ENCODE measurements at places on chromosomes 2 and 18.

- peaks cover 2% of the 10 kb centered on the region for H3K4me1 ChIP-seq
- H3K27me3 ChIP-seq = peaks cover 3% of the 10 kb centered on the region
- no peak for DNase-seq
- no peak overlapping the region for H3K27ac ChIP-seq
- no peak overlapping the region for H3K4me3 ChIP-seq
Observed at GRCh38 chr2:106020821-106021661, 173.1 kb downstream of the UXS1 start.

- H3K4me1 ChIP-seq = peaks cover 2% of the 10 kb centered on the region
- no peaks in the 10 kb centered on the region for H3K36me3 ChIP-seq
- no peak overlapping the region for H3K27ac ChIP-seq
- H3K4me3 ChIP-seq = no peak overlapping the region
- H3K27me3 ChIP-seq = no peaks in the 10 kb centered on the region
Observed at GRCh38 chr2:127429844-127430425, 11.7 kb downstream of the PROC start.

GRCh38 chr2:37637985-37638384 is 33.5 kb downstream of the CDC42EP3 start:
- H3K27me3 ChIP-seq = no peaks in the 10 kb centered on the region
- DNase-seq = no peak
- H3K4me3 ChIP-seq = no peak overlapping the region
- peaks cover 4% of the 10 kb centered on the region for H3K36me3 ChIP-seq
- no peak overlapping the region for H3K27ac ChIP-seq
- H3K4me1 ChIP-seq = peaks cover 2% of the 10 kb centered on the region

DNA sequence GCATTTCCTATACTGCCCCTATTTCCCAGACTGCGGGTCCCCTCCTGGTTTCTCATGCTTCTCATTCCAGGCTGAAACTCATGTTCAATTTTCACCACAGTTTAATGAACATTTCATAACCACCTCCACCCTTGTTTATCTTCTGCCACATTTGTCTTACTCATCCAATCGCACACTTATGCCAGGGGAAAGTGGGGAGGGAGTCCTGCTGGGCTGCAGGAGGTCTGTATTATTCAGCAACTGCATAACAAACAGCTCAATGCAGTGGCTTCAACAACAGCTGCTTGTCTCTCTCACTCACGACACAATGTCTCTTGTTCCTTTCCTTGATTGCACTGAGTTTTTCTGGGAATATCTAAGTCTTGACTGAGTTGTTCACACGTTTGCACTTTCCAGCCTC is 106.0 kb downstream of the ZNF519 start:
- H3K4me1 ChIP-seq = no peaks in the 10 kb centered on the region
- DNase-seq = no peak
- H3K27me3 ChIP-seq = no peaks in the 10 kb centered on the region
- no peak overlapping the region for H3K4me3 ChIP-seq
- H3K27ac ChIP-seq = no peak overlapping the region

- no peaks in the 10 kb centered on the region for H3K27me3 ChIP-seq
- H3K4me3 ChIP-seq = no peak overlapping the region
- H3K4me1 ChIP-seq = no peaks in the 10 kb centered on the region
- H3K36me3 ChIP-seq = no peaks in the 10 kb centered on the region
Observed at GRCh38 chr18:77597726-77598125, 348.1 kb downstream of the GALR1 start.

- H3K4me1 ChIP-seq = no peaks in the 10 kb centered on the region
- no peak overlapping the region for H3K27ac ChIP-seq
- H3K27me3 ChIP-seq = no peaks in the 10 kb centered on the region
- no peak for DNase-seq
- no peaks in the 10 kb centered on the region for H3K36me3 ChIP-seq
- no peak overlapping the region for H3K4me3 ChIP-seq
Observed at GRCh38 chr2:41182961-41183360, 731.1 kb upstream of the SLC8A1 start.

DNA sequence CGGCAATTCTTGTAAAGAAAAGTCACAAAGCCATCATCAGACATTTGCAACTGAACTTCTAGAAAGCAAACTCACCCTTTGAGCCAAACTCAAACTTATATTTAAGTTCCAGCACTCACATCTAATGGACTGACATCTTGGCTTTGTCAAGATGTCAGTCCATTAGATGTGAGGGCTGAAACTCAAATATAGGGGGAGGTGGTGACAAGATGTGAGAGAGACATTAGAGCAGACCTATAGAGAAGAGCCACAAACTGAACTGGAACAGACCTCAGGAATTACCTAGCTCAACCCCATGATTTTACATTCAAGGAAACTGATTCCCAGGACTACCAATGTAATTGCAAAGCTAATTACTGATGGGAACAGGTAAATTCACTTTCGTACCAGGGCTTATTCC is 543.8 kb downstream of the TNS1 start:
- no peak overlapping the region for H3K27ac ChIP-seq
- no peak for DNase-seq
- H3K27me3 ChIP-seq = no peaks in the 10 kb centered on the region
- H3K4me1 ChIP-seq = no peaks in the 10 kb centered on the region

DNA sequence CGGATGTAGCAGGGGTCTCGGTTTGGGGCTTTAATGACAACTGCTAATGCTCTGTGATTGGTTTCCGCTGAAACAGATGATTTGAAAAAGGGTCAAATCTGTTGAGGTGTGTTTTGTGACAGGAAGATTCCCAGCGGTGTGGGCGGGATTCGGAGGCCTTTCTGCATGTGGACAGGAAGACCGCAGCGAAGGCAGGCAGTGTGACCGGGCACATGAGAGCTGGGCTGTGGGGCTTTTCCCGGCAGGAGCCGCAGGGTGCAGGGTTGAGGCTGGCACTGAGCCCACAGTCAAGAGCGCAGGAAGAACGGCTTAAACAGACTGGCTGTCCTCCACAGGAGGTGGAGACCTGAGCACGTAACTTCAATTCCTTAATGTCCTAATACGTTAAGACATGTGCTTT is 180.0 kb upstream of the TPO start:
- H3K36me3 ChIP-seq = no peaks in the 10 kb centered on the region
- H3K27ac ChIP-seq = no peak overlapping the region
- no peaks in the 10 kb centered on the region for H3K27me3 ChIP-seq
- no peak for DNase-seq

GRCh38 chr18:62165583-62165982 is 21.3 kb downstream of the PIGN start:
- no peaks in the 10 kb centered on the region for H3K27me3 ChIP-seq
- H3K36me3 ChIP-seq = no peaks in the 10 kb centered on the region
- H3K4me3 ChIP-seq = no peak overlapping the region
- DNase-seq = no peak
- H3K27ac ChIP-seq = no peak overlapping the region
- H3K4me1 ChIP-seq = no peaks in the 10 kb centered on the region

DNA sequence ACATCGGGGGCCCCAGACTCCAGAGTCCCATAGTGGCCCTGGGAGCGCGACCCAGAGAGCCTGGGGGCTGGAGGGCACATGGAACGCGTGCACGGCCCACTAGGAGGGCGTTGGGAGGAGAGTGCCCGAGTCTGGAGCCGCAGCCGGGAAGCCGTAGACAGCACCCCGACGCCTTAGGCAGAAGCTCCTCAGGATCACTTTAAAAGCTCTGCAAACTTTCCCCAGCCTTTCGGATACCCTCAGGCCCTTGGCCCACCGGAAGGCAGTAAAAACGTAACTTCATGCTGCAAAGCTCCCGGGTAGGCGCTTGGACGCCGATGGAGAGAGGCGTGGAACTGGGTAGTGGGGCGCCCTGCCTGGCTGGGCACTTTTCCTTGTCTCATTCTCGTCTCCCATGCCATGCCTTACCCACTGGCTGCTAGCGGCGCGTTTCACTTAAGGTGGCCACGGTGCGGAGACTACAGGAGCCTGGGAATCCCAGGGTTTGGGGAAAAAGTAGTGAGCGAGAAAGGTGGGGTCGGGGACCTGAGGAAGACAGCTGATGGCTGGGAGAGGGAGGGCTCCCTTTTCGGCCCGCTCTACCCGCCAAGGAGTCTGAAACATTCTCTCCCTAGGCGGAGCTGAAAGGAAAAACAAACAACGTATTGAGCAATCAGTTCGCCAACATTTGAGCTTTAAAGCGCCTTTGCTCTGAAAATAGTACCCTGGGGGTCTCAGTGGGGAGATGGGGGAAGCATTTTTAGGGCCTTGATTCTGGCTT is 141.8 kb downstream of the MEIS1 start:
- H3K36me3 ChIP-seq = peaks cover 4% of the 10 kb centered on the region
- peak overlapping the region; percentile 82 for H3K4me3 ChIP-seq
- peak; percentile 72 for DNase-seq
- H3K4me1 ChIP-seq = peaks cover 30% of the 10 kb centered on the region

DNA sequence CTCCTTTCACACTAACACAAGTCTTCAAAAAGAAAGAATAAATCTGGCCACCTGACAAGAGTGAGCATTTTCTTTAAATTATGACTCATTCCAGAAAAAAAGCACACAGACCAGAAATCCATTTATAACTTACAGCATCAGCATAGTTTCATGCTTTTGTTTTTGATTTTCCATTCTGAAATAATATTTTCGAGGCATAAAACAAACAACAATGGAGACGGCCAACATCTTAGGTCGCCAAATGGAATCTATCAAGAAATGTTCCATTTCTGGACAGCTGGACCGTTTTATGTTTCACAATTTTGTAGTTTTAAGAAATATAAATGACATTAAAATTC is 165.4 kb upstream of the ZFP36L2 start:
- peaks cover 4% of the 10 kb centered on the region for H3K4me1 ChIP-seq
- no peaks in the 10 kb centered on the region for H3K27me3 ChIP-seq
- peaks cover 7% of the 10 kb centered on the region for H3K36me3 ChIP-seq
- no peak for DNase-seq
- H3K4me3 ChIP-seq = no peak overlapping the region
- no peak overlapping the region for H3K27ac ChIP-seq

DNA sequence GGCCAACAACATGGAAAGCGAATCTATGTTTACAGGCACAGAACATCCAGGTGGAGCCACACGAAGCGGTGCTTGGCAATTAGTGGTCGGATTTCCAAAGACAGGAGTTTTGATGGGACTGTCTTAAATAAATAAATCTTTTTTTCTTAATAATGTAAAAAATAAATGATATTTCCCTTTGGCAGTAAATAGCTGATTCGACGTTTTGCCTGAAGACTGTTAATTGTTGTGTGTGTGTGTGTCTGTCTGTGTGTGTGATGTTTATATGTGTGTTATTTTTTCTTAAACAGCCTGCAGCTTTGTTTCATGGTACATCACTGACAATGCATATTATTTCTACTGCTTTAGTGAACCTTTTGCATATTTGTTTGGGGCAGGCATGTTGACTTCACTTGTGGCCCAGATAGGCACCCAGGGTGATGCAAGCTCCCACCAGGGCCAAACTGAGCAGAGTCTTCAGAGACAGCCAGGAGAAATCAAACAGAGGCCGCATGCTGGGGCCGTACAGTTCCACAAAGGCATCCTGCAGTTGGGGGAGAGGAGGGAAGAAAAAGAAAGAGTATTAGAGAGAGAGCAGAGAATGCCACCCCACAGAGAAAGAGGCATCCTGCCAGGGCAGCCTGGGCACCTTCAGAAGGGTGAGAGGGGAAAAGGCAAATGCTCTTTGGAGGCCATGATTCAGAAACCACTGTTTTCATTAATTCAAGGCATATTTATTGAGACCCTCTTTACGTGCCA is 191.2 kb downstream of the BCL2 start:
- H3K27ac ChIP-seq = no peak overlapping the region
- H3K36me3 ChIP-seq = peaks cover 4% of the 10 kb centered on the region
- no peak for DNase-seq
- H3K27me3 ChIP-seq = no peaks in the 10 kb centered on the region
- peaks cover 1% of the 10 kb centered on the region for H3K4me1 ChIP-seq

DNA sequence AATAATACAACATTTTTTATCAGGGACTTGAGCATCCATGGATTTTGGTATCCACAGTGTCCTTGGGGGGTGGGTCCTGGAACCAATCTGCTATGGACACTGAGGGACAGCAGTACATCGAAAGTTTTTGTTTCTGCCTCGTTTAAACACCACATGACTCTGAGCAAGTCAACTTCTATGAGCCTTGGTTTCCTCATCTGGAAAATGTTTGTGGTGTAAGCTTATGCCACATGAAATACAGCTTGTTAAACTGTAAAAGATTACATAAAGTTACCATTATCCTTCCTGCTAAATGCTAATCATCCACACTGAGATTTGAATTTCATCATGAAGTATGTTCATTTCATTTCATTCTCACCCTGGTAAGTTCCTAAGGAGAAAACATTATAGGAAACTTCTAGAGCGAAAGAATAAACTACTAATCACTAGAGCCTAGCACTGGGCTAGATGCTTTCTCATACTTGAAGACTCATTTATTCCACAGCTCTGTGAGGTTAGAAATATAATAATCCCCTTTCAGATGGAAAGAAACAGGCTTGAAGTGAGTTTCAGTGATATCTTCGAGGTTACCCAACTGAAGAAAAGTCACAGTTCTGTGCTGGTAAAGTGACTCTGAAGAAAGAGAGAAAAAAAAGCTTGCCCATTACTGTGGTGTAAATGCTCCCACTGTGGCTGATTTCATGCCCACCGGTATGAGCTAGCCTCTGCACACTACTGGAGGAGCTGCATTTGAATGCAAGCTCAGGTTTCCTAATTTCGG is 29.2 kb downstream of the MCFD2 start:
- H3K4me1 ChIP-seq = peaks cover 20% of the 10 kb centered on the region
- no peaks in the 10 kb centered on the region for H3K27me3 ChIP-seq
- H3K36me3 ChIP-seq = no peaks in the 10 kb centered on the region
- H3K27ac ChIP-seq = no peak overlapping the region

DNA sequence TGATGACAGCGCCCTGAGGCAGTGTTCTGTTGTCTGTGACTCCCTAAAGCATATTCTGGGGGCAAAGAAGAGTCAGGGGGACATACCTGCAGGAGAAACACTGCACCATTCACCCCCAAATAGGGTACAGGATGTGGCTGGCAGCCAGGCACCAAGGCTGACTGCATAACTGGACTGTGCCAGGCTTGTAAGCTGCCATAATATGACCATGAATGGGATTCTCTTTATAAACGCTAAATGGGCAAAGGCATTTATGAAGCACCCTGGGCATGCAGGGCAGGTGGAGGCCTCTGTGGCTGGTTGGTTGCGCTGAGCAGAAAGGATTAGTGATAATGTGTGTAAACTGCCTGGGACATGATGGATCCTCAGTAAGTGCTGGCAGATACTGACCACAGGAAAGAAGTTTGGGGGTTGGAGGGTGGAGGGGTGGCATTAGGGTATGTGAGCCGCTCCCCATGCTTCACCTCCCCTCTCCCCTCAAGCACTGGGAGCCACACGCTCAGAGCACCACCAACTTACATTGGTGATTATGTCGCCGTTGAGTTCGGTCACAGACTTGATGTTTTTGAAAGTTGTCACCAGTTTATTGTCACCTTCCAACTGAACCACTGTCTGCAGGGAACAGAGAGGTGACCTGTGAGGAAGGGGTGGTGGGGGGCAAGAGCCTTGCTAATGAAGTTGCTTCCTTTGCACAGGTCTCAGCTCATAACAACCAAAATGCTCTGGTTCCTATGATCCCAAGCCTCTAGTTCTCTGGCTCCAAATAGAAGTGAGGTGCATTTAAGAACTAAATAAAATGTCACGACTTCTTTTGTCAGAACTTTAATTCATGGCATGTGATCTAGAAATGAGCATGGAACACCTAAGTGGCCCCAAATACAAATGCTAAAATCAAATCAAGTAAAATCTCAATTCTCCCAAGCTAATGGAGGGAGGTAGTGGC is 3.6 kb downstream of the FABP1 start:
- H3K4me1 ChIP-seq = no peaks in the 10 kb centered on the region
- no peak overlapping the region for H3K4me3 ChIP-seq
- H3K27ac ChIP-seq = no peak overlapping the region
- no peaks in the 10 kb centered on the region for H3K36me3 ChIP-seq
- no peak for DNase-seq

- H3K4me3 ChIP-seq = no peak overlapping the region
- H3K27me3 ChIP-seq = no peaks in the 10 kb centered on the region
- no peaks in the 10 kb centered on the region for H3K4me1 ChIP-seq
- no peak for DNase-seq
Observed at GRCh38 chr2:149145314-149146295, 107.1 kb downstream of the LYPD6B start.

Measured in mesenchymal stem cell (in vitro differentiated cells and primary cell).